ENCODE measurements at places on chromosomes 5 and 9.

- no peak for DNase-seq
These were observed 351.3 kb downstream of the DRD1 start for GRCh38 chr5:175092691-175093090.

DNA sequence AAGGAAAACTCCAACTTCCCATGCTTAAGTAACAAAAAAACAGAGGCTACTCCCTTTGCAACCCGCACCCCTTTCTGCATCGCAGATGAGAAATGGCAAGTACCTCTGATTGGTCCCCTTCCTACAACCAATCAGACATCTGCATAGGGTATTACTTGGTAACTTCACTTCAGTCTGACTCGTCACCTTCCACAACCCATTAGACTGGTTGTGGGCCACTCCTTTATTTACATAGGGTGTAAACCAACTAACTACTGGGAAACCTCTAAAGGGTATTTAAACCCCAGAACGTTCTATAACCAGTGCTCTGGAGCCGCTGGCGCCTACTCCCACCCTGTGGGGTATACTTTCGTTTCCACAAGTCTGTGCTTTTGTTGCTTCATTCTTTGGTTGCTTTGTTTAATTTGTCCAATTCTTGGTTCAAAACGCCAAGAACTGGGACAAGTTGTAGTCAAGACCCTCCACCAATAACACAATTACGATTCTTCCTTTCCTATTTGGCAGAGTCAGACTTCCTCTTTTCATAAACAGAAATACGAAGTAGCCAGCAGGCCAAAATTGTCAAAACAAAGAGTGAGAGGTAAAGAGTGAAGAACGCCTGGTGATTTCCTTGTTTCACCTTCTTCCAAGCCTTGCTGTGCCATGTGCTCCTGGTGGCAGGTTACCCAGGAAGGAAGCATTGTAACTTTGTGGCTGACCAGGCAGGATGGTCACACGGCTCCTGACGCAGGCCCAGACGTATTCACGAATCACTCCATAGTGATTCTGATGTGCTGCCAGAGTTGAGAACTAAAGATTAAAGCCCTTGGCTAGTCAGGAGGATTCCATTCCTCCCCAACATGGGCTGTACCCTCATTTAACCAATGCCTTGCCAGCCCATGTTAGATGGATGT, 477.4 kb downstream of the ARHGEF28 start:
- DNase-seq, result no peak

GRCh38 chr9:137784641-137785513, 92.7 kb upstream of the CACNA1B start:
- no peak for DNase-seq

DNA sequence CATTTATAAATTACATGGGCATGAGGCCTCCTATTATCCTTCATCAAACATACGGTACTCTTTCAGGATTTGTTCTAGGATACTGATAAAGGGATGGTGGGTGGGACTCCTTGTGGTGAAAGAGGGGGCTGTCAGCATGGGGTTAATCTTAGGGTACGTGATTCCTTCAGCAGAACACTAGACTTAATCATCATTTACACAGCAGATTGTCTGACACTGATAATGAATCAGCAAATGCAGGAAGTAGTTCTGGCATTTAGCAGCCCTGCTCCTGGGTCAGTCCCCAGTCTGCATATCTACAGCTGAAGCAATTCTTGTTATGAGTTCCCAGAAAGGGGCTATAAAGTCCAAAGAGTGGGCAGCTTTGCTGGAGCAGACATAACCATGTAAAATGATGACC, 384.6 kb downstream of the SPOCK1 start:
- DNase-seq, result no peak

DNA sequence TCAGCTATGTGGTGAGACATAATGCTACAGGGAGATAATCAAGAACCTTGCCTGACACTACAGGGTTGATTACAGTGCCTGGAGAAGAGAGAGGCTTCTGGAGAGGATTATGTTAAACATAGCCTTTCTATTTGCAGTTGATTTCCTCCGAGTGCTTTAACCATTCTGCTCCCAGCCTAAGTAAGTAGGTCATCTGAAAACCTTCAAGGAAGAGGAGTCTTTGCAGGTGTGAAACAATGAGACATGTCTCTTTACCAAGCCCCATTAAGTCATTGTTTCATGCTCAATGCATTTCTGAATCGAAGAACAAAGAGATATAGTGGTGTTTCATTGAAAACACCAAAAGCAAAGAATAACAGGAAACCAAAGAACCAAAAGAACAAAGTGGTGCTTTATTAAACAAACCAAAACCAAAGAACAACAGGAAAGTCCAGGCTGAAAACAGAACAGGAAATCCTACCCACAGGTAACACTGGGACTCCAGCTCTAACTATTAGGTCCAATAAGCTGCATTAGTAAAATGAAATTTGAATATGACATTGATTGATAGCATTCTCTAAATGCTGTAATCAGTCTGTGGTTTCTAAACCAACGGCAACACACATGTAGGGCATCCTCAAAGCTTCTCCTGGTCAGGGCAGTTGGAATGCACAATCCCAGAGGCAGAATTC, 113.3 kb upstream of the SPATA31D4 start:
- DNase-seq, result no peak

Measured in activated CD4-positive, CD25-positive, alpha-beta regulatory T cell treated with anti-CD3 and anti-CD28 coated beads, Interleukin-2, amount 50 U/mL, for 72 hours (primary cell).